ENCODE measurements at places on chromosomes 16 and 17. TPM values are rescaled to one million over a fixed set of nuclear protein-coding genes. Genes with fewer than 3 reads are reported as not detected.

The SPATA32 gene
- 0.18 TPM for total RNA-seq

- peaks cover 37% of the 10 kb centered on the region for H3K27me3 ChIP-seq
- DNase-seq: no peak
- peaks cover 7% of the 10 kb centered on the region for H3K4me1 ChIP-seq
- no peak overlapping the region for H3K4me3 ChIP-seq
Measured at GRCh38 chr16:21192991-21193390, 18.4 kb downstream of the ZP2 start.

GRCh38 chr17:27667656-27668487, 36.9 kb downstream of the LGALS9 start:
- H3K27ac ChIP-seq: no peak overlapping the region
- no peaks in the 10 kb centered on the region for H3K36me3 ChIP-seq
- H3K27me3 ChIP-seq: peaks cover 3% of the 10 kb centered on the region
- H3K4me1 ChIP-seq: no peaks in the 10 kb centered on the region
- H3K4me3 ChIP-seq: no peak overlapping the region

DNA sequence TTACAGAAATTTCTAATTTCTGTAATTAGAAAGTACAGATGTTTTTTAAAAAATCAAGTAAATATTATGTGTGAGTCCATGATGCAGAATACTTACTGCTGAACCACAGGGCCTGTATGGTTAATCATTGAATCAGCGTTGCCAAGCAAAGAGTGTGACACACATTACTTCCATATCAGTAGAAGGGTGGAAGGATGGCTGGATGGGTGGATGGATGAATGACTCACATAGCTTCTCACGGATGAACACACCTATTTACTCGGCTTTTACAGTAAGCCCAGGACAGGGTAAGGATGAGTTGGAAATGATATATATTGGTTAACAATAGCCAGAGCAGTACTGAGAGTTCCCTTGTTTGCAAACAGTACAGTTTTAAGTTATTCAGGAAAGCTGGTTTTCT, 495.9 kb upstream of the RBFOX1 start:
- DNase-seq: no peak
- H3K4me1 ChIP-seq: no peaks in the 10 kb centered on the region
- H3K27ac ChIP-seq: no peak overlapping the region
- H3K4me3 ChIP-seq: no peak overlapping the region
- H3K27me3 ChIP-seq: no peaks in the 10 kb centered on the region

The PRSS36 gene
- 0.76 TPM for total RNA-seq

DNA sequence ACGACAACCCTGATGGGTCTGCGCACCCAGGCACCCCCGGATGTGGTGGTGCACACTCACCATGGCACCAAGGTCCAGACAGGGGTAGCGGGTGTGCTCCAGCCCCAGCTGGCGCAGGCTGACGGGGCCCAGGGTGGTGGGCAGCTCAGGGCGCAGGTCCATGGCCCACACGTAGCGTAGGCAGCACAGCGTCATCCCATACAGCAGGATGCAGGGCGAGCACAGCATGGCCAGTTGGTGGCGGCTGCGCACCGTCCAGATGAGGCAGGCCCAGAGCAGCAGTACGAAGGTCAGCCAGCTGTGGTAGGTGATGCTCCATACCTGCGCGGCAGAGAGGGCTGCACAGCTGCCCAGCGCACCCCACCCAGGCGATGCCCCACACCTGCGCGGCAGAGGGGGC, 29.8 kb downstream of the CTU2 start:
- no peaks in the 10 kb centered on the region for H3K27me3 ChIP-seq
- DNase-seq: no peak
- no peaks in the 10 kb centered on the region for H3K4me1 ChIP-seq
- no peak overlapping the region for H3K27ac ChIP-seq
- no peak overlapping the region for H3K4me3 ChIP-seq

DNA sequence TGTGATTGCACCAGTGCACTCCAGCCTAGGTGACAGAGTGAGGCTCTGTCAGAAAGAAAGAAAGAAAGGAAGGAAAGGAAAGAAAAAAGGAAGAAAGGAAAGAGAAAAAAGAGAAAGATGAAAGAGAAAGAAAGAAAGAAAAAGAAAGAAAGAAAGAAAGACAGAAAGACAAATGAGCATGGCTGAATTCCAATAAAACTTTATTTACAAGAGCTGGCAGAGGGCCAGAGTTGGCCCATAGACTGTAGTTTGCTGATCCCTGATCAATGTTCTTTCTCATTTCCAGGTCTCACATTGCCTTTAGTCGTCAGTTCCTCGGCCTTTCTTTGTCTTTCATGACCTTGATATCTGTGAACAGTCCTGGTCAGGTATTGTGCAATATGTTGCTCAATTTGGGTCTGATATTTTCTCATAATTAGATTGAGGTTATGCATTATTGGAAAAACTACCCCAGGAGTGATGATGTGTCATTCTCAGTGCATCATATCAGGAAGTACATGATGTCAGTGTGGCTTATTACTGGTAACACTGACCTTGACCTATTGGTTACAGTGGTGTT, 68.5 kb upstream of the MED9 start:
- no peaks in the 10 kb centered on the region for H3K36me3 ChIP-seq
- DNase-seq: no peak
- peaks cover 43% of the 10 kb centered on the region for H3K27me3 ChIP-seq
- no peak overlapping the region for H3K4me3 ChIP-seq
- no peak overlapping the region for H3K27ac ChIP-seq

DNA sequence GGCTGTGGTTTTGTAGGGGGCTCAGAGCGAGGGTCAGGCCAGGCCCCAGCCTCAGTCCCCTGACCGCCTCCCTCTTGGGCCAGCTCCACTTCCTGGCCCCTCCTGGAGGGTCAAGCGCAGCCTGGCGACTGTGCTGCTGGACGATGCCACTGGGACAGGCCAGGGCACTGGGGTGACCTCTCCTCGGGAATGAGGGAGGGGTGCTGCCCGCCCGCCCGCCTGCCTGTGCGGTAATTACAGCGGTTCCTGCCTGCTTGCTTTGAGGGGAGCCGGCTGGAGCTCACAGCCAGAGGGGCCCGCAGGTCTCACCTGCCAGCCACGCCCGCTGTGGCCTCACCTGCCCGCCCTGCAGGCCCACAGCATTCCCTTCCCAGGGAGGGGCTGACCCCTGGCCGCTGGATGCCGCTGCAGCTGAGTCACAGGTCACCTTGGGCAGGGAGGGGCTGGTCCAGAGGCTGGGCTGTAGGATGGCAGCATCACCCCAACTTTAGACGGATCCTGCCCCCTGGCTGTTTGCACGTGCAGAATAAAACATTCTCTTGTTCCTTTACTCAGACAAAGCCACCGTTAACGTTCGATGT, 76.7 kb upstream of the CBX4 start:
- H3K36me3 ChIP-seq: no peaks in the 10 kb centered on the region
- no peak overlapping the region for H3K27ac ChIP-seq
- H3K4me3 ChIP-seq: no peak overlapping the region

The ATP1B2 gene
- 3.0 TPM for total RNA-seq

GRCh38 chr16:57680842-57681375, 12.8 kb downstream of the ADGRG3 start:
- DNase-seq: no peak
- peaks cover 3% of the 10 kb centered on the region for H3K4me1 ChIP-seq
- H3K27ac ChIP-seq: no peak overlapping the region
- peaks cover 19% of the 10 kb centered on the region for H3K27me3 ChIP-seq

The TBC1D3G gene
- not detected for total RNA-seq

- peaks cover 7% of the 10 kb centered on the region for H3K36me3 ChIP-seq
- no peaks in the 10 kb centered on the region for H3K27me3 ChIP-seq
- H3K4me1 ChIP-seq: peaks cover 10% of the 10 kb centered on the region
Measured at GRCh38 chr16:69438465-69438864, 14.0 kb downstream of the CYB5B start.

GRCh38 chr17:20184181-20184580, 175.0 kb downstream of the SPECC1 start:
- no peaks in the 10 kb centered on the region for H3K36me3 ChIP-seq
- no peak for DNase-seq

The KCNH6 gene
- not detected for total RNA-seq

GRCh38 chr16:75002474-75002873, 3.6 kb downstream of the ZNRF1 start:
- H3K36me3 ChIP-seq: no peaks in the 10 kb centered on the region
- H3K27ac ChIP-seq: no peak overlapping the region
- H3K27me3 ChIP-seq: no peaks in the 10 kb centered on the region
- no peak for DNase-seq
- H3K4me1 ChIP-seq: peaks cover 28% of the 10 kb centered on the region

Data from osteocyte (in vitro differentiated cells).